ENCODE measurements at places on chromosomes 13 and 19.

DNA sequence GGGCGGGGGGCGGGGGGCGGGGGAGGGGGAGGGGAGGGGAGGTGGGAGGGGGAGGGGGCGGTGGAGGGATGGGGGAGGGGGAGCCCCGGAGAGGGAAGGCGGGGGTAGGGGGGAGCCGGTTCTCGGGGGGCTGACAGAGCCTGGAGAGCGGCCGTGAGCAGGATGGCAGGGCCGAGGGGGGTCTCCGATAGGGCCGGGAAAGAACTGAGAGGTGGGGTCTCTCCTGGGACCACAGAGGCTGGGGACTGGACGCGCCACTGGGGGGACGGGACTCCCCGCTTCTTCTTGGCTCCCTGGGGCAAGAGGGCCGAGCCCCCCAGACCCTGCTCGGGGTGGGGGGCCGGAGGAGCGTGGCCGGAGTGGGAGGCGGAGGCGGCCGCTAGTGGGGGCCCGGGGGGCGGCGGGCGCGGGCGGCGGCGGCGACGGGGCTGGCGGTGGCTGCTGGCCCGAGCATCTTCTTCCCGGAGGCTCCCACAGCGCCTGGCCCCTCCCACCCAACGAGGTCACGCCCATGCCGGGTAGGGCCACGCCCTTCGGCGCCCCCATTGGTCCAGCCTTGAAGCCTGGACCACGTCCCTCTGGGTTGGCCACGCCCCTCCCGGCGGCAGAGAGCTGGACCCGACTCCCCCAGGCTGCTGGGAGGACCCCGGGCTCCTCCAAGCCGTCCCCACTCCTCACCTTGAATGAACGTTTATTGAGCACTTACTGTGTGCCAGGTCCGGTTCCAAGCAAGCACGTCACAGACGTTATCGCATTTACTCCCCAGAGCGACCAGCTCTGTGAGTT is at the start of gene NOVA2:
NOVA2 (minus strand) TSS at position 313 of the 786 bp plus-strand sequence. CDS start 514 bp downstream, outside the sequence.
- peak; percentile 8 for DNase-seq

GRCh38 chr13:112760435-112760834 is 70.6 kb downstream of the ATP11A start:
- DNase-seq: no peak

- no peak for DNase-seq
Measured at GRCh38 chr13:93805736-93806135, 579.1 kb downstream of the GPC6 start.

GRCh38 chr13:29109987-29110386 is 289.8 kb downstream of the MTUS2 start:
- DNase-seq: no peak

DNA sequence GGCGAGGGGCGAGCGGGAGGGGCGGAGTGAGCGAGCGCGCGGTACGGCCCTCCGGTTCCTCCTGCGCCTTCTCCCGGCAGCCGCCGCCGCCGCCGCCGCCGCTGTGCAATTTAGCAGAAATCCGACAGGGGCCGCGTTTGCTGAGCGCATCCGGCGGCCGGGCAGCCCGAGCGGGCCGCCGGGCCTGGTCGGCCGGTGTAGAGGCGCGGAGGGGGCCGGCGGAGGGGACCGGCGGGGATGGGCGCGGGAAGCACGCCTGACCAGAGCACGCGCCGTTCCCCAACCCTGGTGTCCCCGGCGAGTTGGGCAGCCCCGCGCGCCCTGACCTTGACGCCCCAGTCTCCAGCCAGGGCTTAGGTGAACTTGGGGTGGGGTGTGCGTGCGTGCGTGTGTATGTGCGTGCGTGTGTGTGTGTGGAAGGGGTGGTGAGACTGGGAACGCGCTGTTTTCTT is 144.5 kb upstream of the ZNF536 start:
- DNase-seq: no peak

DNA sequence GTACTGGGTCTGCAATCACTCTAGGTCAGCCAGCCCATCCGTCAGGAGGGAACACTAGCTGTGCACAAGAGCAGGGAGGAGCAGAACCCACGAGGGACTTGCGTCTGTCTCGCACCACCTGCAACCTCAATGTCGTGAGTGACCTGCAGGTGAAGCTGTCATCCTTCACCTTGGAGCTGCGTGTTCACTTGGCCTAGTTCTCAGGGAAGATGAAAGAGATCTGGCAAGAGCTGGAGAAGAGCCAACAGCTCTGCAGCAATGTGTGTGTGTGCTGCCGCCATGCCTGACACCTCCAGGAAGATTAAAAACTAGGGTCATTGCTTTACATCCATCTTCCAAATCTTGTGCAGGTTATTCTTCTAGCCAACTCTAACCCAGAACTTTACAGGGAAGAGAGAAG is 117.6 kb upstream of the MRI1 start:
- DNase-seq: no peak

DNA sequence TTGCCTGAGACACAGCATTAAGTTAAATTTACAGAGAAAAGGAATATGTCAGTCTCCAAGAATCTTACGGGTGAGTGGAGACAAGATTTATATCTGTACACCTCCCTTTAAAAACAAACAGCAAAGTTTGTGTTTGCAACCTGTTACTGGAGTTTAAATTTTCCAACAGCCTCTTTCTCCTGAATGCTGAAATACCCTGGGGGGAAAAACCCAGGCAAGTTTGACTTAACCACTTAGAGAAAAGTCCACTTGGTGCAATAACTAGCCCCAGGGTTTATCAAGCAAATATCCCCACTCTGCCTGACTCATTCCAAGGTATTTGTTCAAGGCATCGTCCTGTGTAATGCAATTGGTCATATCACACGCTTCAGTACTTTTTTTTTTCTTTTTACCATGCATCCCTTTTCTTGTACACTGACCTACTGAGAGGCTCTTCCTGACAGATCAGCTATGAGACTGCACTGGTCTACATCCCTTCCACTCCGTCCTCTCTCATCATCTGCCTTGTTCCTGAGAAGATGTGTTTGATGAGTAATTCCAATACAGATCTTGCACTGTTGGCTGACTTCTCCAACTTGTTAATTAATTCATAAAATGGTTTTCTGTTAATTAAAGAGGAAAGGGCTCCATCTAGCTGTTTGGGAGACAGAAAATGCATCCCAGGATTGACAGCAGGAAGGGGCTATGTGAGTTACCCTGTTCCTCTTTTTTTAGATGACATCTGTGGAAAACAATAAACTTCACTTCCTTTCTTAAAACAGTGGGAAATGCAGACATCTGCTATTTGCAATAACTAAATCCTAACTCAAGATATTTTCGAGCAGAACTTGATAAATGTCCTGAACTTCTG is 212.5 kb upstream of the IRS2 start:
- DNase-seq: no peak

DNA sequence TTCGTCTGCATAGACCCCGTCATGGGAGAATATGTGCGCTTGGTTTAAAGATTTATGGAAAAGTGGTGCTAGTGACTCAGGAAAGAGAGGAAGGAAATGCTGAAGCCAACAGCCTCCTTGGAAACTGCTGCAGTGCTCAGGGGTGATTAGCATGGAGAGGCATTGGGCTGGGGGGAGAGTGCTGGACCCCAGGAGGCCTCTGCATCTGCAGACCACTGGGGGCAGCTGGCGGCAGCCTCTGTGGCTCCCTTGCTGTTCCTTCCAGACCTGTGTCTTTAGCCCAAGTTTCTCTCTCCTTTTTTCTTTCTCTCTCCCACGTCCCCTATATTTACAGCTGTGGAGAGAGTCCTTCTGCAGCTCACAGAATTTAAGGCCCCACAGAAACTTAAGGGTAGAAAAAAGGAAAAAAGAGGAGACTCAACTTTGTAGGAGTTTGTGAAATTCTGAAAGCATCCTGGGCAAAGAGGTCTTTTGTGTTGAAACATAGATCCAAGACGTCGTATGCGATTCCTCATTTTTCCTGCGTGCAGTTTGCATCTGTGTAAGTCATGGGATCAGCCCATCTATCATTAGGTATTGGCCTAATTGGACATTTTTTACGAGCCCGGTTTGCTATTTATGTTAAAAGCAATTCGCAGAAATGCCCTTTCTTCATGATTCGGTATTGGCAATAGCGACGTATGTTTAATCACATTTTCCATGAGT is 116.2 kb upstream of the ZNF536 start:
- no peak for DNase-seq

DNA sequence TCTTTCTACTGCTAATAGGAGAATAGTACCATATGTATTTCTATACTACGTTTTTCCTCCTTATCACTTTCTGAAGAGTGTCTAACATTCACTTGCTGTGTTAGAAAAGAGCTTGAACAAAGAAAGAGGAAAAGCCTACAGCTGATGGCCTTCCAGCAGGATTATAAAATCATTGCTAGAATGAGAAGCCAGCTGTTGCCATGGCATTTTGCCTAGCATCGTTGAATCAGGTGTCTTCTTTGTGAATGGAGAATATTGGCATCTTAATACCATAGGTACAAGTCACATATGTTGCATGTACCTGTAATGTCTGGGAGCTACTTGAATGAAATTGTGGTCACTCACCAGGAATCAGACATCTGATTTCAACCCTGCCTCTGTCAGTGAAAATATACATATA is 1174.9 kb downstream of the PCDH17 start:
- DNase-seq: no peak

- DNase-seq: no peak
Measured at GRCh38 chr13:46121597-46122163, 16.8 kb upstream of the CPB2 start.

- DNase-seq: no peak
Measured at GRCh38 chr13:34025746-34026145, 207.8 kb downstream of the RFC3 start.

- DNase-seq: peak; percentile 97
Measured at GRCh38 chr19:47035127-47036096, 13.0 kb downstream of the TMEM160 start.

- DNase-seq: no peak
Measured at GRCh38 chr13:95714142-95714832, 37.3 kb downstream of the DNAJC3 start.

GRCh38 chr13:26448032-26448431 is 109.5 kb upstream of the WASF3 start:
- no peak for DNase-seq

- DNase-seq: peak; percentile 47
Measured at GRCh38 chr19:7917267-7918061, 2.7 kb upstream of the SNAPC2 start.

GRCh38 chr13:76552807-76553206 is 333.4 kb downstream of the KCTD12 start:
- no peak for DNase-seq

DNA sequence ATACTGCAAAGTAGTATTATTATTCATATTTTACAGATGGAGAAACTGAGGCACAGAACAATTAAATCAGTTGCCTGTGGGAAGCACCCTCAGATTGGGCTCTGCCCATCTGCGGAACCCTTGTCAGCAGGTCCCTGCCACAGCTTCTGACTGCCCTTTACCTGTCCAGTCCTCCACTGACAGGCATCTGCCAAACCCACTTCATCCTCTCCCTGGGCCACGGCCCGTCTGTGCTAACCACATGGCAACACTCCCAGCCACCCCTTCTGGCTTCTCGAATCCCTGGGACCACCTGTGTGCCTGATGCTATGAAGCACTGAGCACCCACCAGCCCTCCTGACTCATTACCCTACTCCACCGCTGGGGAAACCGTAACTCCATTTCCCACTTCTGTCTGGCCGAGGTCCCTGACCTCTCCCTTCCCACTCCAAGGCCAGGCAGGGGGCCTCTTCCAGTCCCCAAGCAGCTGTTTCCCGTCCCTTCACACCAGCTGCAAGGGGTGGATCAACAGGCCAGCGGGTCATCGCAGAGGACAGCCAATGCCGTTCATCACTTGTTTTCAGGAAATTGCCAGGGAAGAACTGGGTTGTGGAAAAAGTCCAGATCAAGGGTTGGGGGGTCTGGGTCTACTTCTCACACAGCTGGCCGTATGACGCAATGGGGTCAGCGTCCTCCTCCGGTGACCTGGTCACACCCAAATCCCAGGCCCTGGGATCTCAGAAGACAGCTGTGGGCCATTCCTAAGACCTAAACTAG is 2.5 kb downstream of the KANK3 start:
- no peak for DNase-seq

GRCh38 chr13:28630869-28631268 is 28.1 kb upstream of the POMP start:
- DNase-seq: no peak

DNA sequence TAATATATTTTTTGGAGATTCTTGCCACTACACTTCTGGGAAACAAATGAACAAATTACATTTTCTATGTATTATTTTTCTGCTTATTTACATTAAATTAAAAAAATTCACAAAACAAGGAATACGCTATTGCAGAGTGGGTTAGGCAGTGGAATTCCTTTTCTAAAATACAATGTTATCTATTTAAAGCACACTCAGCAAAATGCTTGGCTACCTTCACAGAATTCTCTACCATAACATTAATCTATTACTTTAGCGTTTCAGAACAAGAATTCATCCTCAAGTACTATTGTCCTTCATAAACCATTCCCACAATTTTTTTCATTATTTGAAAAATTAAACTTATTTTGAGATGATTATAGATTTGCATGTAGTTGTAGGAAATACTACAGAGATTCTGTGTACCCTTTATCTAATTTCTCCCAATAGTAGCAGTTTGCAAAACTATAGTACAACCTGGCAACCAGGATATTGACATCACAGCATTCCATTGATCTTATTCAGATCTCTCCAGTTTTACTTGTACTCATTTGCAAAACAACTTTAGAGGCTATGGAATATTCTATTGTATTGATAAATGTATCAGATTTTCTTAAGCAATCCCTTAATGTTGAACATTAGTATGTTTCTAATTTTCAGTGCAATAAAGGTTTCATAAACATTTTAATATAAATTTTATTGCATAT is 120.9 kb downstream of the DLEU7 start:
- DNase-seq: no peak

- no peak for DNase-seq
Measured at GRCh38 chr13:46676378-46676725, 120.6 kb downstream of the ESD start.

DNA sequence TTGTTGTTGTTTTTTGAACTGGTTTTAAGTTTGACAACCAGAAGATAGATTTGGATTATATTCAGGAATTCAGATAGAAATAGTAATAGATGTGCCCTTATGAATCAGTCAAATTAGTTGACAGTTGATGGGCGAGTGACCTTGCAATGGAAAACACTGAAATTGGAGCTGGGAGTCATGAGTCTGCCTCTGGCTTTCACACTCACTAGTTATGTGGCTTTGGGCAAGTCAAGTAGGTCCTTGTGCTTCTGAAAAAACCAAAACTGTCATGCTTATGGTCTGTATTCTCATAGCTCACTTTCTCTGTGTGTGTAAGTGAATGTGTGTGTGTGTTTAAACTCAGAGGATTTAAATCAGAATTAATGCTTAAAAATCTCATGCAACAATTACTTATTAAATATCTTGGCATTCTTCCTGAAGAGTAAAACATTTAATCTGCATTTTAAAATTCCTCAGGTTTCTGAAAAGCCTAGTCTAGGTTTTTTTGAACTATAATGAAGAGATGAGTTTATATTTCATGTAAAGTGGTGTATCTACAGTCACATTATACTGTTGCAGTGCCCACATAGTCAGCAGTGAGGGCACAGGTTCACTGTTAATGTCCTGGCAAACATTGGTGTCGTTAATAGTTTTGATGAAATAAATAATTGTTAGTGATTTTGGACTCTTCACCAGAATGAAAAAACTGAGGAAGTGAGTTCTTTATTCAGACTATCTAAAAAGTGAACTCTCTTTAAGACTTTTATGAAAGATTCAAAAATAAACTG is 32.5 kb downstream of the UCHL3 start:
- DNase-seq: no peak
